Left renal pelvis (tissue), 4 donors: ENCODE measurements at places on chromosomes 2 and 18.

DNA sequence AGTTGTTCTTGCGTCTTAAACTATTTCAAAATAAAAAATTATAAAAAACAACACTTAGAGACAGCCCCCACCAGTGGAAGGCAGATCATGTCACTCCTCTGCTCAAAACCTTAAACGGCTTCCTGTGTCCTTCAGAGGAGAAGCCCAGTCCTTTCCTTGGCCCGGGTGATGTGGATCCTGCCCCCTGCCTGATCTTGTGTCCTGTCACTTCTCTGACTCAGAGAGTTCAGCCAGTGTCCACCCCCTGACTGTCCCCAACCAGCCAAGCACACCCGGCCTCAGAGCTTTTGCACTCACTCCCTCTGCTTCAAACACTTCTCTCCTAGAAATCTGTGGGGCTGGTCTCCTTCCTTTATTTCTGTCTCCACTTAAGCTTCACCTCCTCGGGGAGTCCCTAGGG lies 35.4 kb downstream of the TOGARAM2 start:
- no peak for DNase-seq

- DNase-seq, result no peak
Measured at GRCh38 chr2:168035458-168035857, 211.9 kb downstream of the STK39 start.

DNA sequence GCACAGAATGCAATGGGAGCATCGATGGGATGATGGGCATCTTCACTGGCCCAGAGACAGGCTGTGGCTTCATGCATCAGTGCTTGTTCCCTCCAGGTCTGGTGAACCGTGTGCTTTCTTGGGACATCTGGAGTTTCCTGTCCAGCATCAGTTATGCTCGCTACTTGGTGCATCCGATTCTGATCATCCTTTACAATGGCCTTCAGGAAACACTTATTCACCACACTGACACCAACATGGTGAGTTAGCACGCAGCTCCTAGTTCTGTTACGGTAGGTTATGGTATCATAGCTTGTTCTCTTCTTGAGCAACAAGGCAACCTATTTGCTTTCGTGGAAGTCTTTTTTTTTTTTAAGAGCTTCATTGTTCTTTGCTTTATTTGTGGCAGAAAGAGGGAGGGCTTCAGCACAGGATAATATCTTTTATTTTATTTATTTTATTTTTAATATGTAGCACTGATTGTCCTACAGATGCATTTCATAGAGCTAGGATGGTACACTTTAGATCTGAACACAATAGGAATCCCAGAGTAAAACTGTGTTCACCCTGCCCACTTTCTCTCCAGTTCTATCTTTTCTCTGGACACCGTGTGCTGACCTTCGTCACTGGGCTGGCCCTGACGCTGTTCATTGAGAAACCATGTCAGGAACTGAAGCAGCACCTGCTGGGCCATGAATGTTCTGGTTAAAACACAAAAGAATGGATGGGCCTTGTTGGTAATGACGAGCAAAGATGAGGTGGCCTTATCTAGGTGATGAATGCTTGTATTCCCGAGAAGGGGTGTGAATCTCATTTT lies 71.2 kb upstream of the SEC11C start:
- no peak for DNase-seq

DNA sequence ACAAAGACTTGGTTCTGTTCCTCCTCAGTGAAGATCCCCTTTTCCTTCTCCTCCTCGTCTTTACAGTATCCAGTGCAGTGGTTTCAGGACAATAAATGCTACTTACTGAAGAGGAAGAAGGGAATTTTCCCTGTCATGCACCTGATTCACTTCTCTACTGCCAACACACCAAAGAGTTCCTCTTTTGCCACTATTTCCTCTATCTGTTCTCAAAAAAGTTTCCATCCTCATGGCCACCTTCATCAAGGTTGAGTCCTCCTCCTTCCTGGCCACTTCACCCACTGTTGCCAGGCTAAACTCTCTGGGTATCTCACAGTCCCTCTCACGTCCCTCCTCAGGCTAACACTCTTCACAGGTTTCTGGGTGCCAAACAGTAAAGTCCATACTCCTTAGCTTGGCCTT lies 41.7 kb downstream of the PLEKHM3 start:
- DNase-seq, result no peak

DNA sequence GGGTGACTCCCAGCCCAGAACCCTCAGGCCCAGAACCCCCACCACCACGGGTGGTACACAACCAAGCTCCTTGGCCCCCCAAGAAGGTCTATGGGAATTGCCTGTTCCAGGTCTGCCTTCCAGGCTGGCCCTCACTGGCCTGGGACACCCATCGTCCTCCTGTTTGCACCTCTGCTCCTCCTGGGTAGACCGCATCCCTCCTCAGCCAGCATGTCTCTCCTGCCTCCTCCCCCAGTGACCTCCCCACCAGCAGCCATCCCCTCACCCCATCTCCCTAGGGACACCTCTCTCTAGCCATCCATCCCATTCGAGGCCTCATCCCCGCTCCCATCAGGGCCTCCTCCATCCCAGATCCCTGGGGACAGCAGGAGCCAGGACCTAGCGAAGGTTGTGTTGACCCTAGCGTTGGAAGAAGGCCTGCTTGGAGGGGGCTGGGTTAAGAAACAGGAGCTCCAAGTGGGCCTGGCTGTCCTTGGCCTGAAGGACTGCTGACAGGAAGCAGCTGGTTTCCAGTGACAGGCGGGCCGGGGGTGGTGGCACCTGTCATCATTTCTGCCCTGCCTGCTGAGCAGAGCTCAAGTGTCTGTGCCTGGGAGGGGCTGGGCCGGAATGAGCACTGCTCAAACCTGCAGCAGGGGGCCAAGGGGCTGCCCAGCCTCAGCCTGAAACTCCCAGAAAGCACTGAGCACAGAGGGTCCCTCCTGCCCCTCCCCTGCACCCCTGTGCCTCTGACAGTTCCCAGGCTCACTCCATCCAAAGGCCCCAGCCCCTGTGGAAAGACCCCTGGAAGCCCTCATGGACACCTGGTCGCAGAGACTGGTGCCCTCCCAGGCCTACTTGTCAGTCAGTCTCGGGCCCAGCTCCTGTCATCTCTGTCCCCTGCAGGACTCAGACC lies 96.0 kb upstream of the OTOS start:
- no peak for DNase-seq

- no peak for DNase-seq
Measured at GRCh38 chr2:137873536-137874244, 90.6 kb upstream of the HNMT start.
